ENCODE measurements at places on chromosomes 13 and 19.

- DNase-seq: no peak
Observed at GRCh38 chr19:2567996-2568395, 92.1 kb downstream of the GADD45B start.

GRCh38 chr13:91066745-91067144, 280.7 kb upstream of the MIR17HG start:
- DNase-seq: no peak

DNA sequence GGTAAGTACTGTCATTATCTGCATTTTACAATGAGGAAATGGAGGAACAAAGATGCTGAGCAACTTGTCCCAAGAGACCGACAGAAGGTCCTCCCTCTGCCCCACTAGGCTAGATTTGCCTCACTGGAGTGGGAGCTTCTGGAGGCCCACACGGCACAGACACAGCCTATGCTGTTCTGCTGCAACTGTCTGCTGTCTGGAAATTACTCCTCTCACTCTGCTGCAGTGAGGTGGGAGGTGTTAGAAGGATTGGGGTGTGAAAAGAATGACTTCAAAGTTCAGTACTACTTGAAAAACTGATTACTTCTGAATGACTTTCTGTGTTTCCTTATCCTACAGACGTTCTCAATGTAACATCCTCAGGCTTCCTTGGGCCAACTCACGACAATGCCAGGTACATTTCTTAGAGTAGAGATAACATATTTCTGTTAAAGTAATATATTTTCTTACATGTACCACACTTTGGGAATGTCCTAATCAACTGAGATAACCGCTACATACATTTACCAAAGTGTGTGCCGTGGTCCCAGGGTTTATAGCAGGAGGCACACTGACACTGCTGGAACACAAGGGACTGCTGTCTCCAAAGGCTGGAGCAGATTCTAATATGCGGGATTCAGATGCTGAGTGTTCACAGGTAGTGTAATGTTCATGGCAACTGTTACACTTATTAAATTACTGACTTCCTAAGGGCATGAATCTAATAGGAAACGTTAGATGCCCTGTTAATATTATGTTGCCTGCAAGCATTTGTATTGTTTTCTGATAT, 53.5 kb upstream of the WASF3 start:
- DNase-seq: no peak

DNA sequence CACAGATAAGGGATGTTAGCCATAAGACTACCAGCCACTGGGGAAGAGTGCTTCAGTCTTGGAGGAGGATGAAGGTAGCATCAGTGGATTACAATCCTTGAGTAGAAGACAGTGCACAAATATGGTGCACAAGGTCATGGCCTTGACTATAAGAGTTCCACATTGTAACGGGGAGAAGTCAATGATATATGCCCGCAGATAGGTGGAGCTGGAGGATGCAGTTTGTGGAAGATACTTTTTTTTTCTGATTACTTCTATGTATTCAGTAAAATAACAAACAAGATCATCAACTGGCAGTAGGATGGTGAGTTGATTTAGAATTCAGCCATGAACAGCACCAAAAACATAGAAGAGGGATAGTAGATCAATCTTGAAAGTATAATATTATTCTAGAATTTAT, 926.8 kb upstream of the MIR17HG start:
- DNase-seq: no peak

DNA sequence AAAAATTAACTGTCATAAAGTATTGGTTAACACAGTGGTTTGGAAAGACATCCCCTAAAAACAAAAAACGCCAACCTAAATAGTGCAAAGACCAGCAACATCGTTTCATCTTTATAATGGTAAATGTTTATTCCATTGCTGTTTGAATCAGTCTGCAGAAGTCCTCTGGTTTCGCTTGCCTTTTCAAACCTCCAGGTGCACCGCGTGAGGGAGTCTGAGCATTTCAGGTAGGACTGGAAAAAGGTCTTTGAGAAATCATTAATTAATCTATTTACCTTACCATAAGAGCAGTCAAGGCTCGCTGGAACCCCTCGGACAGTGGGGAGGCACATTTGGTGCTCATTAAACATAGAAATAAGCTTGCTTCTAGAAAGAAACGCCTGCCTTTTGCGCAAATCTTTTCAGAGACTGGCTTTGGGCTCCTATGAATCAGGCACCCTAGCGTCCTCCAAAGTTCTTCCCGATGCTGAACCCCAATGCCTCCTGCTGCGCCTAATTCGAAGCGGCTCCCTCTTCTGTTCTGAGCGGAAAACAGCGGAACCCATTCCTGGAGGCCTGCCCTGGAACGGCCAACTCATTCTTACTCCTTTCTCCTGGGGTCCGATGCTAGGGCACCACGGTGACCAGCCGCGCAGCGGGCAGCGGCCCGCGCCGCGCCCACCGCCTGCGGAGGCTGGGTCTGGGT, 951 bp upstream of the MTUS2 start:
- no peak for DNase-seq

DNA sequence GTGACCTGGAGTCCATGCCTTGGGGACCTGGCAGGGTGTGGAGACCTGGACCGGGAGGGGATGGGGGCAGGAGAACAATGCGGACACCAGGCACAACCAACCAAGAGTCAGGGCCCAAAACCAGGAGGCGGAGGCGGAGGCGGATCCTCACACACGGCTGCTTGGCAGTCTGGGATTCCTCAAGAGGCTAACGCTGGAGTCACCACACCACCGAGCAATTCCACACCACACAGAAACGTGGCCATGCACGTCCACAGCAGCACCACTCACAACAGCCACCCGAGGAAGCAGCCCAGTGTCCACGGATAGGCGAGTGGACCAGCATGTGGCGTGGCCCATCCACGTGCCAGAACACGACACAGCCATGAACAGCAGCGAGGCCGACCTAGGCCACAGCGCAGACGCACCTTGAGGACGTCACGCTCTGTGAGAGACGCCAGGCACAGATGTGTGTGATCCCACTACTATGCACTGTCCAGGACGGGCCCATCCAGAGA, 17.7 kb downstream of the SBNO2 start:
- no peak for DNase-seq
